ENCODE measurements at places on chromosomes 12 and 14.

- DNase-seq, result no peak
Observed at GRCh38 chr12:40152783-40153383, 47.0 kb upstream of the SLC2A13 start.

GRCh38 chr12:132847363-132848356, 19.0 kb upstream of the GOLGA3 start:
- DNase-seq, result no peak

GRCh38 chr14:32950584-32950983, 11.9 kb downstream of the NPAS3 start:
- DNase-seq, result no peak

DNA sequence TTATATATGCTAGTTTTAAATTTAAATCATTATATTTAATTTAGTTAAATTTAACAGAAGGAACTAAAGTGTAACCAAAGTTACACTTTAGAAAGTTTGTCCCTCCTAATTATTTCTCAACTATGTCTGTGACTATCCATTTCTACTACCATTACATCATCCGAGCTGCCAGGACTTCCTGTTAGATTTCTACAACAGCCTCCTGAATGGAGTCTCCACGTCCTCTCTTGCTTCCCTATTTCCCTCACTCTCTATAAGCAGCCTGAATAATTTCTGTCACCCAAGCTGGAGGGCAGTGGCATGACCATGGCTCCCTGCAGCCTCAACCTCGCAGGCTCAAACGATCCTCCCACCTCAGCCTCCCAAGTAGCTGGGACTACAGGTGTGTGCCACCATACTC, 84.1 kb downstream of the TTC7B start:
- DNase-seq, result no peak

DNA sequence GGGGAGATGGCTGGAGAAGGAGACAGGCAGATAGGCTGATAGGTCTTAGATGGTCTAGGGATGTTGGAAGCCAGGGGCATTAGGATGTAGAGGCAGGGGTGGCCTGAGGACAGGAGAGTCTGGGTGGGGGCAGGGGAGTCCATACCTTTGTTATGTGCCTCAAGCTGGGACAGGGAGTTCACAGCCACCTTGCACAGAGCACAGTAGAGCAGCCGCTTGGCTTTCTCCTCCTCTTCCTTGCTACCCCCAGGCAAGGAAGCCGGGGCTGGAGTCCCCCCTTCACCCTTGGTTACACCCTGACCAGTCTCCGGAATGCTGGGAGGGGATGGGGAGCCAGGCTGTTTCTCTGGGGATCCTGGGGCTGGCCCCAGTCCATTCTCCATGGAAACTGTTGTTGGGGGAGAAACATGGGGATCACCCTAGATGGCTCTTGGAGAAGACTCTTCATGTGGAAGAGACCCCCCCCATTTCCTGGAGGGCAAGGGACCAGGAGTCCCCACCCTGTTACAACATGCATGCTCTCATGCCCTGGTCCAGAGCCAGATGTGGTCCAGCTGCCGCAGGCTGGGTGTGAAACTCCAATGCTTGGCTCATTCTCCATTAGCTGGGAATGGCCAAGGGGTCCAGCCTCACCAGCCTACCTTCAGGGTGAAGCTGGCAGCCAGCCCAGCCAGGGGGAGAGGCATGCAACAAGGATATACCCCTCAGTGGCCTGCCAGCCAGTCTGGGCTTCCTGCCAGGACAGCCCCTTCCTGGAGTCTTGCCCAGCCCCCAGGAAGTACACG, 7.2 kb upstream of the GPR84 start:
- no peak for DNase-seq

DNA sequence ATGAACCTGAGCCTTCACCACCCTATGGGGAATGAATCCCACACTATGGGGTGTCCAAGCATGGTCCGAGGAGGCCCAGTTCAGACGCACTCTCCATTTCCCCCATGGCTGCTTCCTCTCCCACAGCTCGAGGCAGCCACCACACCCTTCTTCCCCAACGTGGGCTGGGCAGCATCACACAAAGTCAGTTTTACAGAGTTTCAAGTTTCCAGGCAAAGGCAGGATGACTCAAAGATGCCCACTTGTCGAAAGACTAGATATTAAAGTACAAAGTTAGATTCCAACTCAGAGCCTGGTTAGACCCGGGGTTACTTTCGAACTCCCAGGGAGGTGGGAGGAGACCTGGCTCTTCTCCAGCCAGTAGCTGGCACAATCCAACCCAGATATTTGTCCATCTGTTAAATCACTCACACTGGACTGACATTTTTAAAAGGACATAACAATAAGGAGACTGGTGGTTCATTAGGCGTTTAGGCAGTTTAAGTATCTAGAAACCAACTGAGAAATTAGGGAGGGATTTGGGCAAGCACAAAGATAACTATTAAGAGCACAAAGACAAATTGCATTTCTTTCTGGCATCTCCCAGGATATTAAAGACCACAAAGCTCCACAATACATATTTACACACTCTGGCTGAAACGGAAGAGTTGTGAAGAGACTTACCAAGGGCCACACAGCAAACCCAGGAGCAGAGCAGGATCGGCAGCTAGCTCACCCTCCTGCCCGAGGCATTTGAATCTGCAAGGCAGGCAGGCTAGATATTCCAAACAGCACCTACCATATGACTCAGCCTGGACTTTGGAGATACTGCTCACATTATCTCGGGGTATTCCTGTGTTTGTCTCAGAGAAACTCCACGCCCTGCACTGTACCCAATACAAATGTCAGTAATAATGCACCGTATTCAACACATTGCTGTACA, 34.8 kb downstream of the TMCC3 start:
- no peak for DNase-seq

DNA sequence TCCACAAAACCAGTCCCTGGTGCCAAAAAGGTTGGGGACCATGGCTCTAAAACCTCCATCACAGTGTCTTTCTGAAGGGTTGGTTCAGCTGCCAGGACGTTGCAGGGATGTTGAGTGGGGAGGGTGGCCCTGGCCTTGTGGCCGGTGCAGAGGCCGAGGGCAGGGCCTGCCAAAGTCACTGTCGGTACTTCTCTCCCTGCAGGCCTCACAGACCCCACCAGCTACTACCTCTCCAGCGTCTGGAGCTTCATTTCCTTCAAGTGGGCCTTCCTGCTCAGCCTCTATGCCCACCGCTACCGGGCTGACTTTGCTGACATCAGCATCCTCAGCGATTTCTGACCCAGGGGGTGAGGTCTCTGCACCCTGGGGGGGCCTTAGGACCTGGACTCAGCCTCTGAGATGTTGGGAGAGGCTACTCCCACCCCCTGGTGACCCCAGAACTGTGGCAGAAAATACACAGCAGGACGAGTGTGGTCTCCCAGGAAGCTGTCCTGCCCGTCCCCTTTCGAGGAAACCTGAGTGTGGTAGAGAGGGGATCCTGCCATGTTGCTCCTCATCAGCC, 7.0 kb downstream of the SLC48A1 start:
- no peak for DNase-seq

DNA sequence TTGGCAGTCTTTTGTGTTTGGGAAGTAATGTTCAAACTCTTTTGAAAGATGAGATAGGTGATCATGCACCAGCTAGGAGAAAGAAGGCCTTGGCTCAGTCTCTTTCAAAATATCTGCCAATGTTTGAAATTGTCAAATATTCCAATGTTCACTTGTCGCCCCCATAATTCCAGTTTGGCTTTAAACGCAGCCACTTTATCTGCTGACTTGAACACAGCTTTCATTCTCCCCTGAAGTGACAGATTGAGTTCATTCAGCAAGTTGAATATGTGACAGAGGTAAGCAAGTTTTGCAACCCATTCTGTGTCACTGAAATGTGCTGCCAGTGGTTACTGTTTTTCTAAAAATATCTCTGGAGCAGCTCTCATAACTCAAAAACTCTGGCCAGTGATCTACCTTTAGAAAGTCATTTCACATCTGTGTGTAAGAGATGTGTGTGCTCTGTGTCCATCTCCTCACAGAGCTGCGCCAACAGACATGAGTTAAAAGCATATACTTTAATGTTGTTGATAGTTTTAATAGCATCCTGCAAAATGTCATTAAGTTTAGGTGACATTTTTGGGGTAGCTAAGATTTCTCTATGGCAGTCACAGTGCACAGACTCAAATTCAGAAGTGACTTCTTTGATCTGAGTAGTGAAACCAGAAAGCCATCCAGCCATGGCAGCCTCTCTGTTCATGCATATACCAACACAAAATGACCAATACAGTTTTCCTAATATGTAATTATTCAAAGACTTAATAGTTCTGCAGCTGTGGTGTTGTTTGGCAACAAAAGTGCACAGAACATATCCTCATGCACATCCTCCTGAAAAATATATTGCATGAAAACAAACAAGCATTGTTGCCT, 614.3 kb upstream of the MIS18BP1 start:
- DNase-seq, result no peak

- no peak for DNase-seq
Observed at GRCh38 chr12:104480012-104480411, 23.3 kb downstream of the CHST11 start.

DNA sequence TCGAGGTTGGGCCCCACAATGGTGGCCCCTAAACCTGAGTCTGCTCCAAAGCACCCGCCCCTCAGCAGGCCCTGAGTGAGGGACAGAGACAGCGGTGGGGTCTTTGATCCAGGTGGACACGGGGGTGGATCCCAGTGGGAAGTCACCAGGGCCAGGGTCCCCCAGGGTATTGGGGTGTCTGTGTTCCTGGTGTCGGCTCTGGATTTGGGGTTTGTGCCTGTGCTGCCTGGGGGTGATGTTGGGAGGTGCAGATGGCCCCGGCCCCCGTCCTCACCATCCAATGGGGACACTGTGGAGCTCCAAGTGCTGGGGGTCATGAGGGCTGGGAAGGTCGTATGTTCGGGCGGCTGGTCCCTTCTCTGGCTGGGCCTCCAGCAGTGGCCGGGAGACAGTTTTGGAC, 354.2 kb downstream of the TMEM121 start:
- no peak for DNase-seq

DNA sequence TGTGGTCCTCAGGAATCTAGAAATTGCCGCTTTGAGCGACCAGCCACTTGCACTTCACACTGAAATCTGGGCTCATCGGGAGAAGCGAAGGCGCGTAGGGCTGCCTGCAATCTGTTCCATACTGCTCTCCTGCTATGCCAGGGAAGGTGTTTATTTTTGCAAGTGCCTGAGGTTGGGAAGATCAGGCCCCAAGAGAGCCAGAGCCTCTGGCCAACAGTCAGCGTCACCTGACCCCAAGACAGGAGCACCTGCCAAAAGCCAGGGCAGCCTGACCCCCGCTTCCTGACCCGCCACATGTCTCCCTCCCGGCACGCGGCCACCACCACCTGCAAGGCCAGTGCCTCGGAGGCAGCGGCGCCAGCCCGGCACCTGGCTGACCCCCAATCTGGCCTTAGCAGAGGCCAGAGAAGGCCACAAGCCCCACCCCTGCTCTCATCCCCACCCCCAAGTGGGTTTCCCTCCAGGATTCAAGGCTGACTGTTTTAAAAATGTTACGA, 94.4 kb downstream of the CHGA start:
- no peak for DNase-seq

DNA sequence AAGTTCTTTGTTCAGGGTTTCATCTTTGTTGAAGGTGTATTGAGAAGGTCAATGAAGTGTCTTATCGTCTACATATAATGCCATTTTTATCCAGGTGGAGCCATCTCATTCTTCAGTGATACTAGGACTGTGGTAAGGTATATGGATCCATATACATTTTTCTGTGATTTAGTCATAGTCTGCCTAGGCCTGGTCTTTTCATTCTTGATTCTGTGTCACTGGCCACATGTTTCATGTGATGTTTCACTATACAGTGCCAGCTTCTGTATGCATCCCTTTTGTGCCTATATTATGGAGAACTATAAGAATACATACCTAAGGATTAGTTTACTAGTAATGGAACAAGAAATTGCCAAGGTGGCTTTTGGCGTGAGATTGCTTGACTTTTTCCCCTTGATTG, 40.5 kb downstream of the VEZT start:
- DNase-seq, result no peak

DNA sequence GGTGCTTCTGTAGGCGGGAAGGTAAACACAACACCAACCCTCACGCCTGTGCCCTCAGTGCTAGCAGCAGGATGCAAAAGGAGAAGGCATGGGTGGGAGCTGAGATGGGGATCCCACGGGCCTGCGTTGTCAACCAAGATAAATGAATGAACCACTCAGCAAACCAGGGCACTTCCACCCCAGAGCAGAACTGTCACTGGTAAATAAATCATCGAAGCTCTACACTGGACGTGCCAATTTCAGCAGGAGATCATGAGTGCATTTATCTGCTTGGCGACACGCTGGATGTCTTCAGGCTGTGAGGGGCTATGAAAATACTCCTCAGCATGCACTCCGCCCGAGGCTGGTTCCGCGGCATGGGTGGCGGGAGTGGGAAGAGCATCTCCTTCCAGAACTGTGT, 33.2 kb downstream of the HSPB8 start:
- DNase-seq, result no peak

- no peak for DNase-seq
Observed at GRCh38 chr14:74528886-74529285, 35.3 kb downstream of the ISCA2 start.
